ENCODE measurements at places on chromosomes 12 and 14. TPM values are rescaled to one million over a fixed set of nuclear protein-coding genes. Genes with fewer than 3 reads are reported as not detected.

The SINHCAF gene
- 12.9 TPM for total RNA-seq

The SIX1 gene
- total RNA-seq: not detected

The EXOC3L4 gene
- total RNA-seq: 0.42 TPM

The PMCH gene
- not detected for total RNA-seq

The BTBD7 gene
- 25.5 TPM for total RNA-seq

The SLC38A4 gene
- 2.1 TPM for total RNA-seq

The TCL1A gene
- total RNA-seq: not detected

The IL22 gene
- not detected for total RNA-seq

The CACNA1C gene
- total RNA-seq: 201 TPM

The MGST1 gene
- total RNA-seq: 23.4 TPM

The GRIP1 gene
- total RNA-seq: 7.7 TPM

The FOXN4 gene
- total RNA-seq: not detected

The PRB2 gene
- total RNA-seq: not detected

The IRAK3 gene
- 5.3 TPM for total RNA-seq

The RPGRIP1 gene
- total RNA-seq: 0.52 TPM

The TESPA1 gene
- total RNA-seq: 0.55 TPM

The INHBC gene
- not detected for total RNA-seq

The SYNDIG1L gene
- total RNA-seq: 0.22 TPM

The PPP1CC gene
- 193 TPM for total RNA-seq

The PLA2G1B gene
- not detected for total RNA-seq

The LRRC10 gene
- 50.8 TPM for total RNA-seq

The RAD51B gene
- total RNA-seq: 3.2 TPM

The CISTR gene
- 2.4 TPM for total RNA-seq

The LHX5 gene
- total RNA-seq: not detected

The PYGL gene
- total RNA-seq: 6.6 TPM

The PDZRN4 gene
- total RNA-seq: 0.22 TPM

The RTL1 gene
- not detected for total RNA-seq

The TSPAN11 gene
- total RNA-seq: 2.6 TPM

The APOLD1 gene
- total RNA-seq: 21.3 TPM

The NPAS3 gene
- total RNA-seq: 1.1 TPM

The CKAP4 gene
- total RNA-seq: 37.5 TPM

The OTOGL gene
- 0.27 TPM for total RNA-seq

The GALNT6 gene
- total RNA-seq: 0.77 TPM

The HCAR1 gene
- total RNA-seq: 0.12 TPM

The KIF5A gene
- 0.12 TPM for total RNA-seq

The FAM186B gene
- total RNA-seq: 0.47 TPM

The ACOT6 gene
- not detected for total RNA-seq

The DEPDC4 gene
- 0.40 TPM for total RNA-seq

The DPY19L2 gene
- 51.0 TPM for total RNA-seq

The NOVA1 gene
- 1.9 TPM for total RNA-seq

The LIN7A gene
- 14.4 TPM for total RNA-seq

The GPD1 gene
- total RNA-seq: 33.9 TPM

The ACVRL1 gene
- 31.7 TPM for total RNA-seq

The COL2A1 gene
- total RNA-seq: 0.25 TPM

The PRIMA1 gene
- 7.9 TPM for total RNA-seq

The PROX2 gene
- not detected for total RNA-seq

The ZNF891 gene
- total RNA-seq: 1.0 TPM

The NPFF gene
- total RNA-seq: not detected

The FAR2 gene
- total RNA-seq: 3.2 TPM

The REC8 gene
- 3.2 TPM for total RNA-seq

The IFT43 gene
- 29.1 TPM for total RNA-seq
